Bronchial epithelial cell (primary cell): ENCODE measurements at places on chromosomes 16 and 17. TPM values are rescaled to one million over a fixed set of nuclear protein-coding genes. Genes with fewer than 3 reads are reported as not detected.

- DNase-seq = peak; percentile 22
Observed at GRCh38 chr17:46191322-46192188, 1.7 kb downstream of the KANSL1 start.

DNA sequence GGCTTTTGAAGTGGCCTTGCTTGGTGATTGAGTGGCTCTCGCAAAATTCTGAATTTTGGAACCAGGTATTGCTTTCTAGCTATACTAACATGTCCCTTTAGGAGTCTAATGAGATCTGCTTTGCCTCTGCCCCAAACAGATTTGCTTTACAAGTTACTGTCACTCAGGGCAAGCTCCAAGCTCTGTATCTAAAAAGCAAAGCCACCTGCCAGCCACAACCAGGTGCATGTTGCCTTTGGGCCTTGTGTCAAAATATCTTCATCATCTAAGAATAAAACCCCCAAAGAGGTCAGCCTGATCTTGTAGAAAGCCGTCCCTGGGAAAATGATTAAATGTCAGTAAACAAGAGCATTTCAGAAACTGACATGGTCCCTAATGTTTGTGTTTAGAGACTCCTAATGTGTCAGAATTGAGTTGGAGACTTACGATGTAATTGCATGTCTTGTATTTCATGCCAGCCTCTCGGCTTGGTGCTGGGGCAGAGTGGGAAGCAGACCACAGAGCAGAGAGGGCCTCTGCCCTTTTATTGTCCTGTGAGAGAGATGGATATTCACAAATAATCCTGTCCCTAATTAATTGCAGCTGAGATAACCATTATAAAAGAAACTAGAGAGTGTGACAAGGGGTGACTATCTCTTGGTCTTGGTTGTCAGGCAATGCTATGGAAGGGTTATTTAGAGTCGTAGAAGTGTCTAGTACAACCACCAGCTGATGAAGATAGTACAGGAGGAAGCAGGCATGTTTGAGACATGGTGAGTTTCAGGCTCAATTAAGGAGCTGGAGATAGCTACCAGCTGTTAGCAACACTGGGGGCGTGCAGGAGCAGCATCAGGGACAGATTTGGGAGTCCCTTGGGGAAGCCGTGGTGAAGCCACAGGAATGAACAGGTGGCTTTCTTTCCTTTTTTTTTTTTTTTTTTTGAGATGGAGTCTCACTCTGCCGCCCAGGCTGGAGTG, 90.7 kb downstream of the PITPNC1 start:
- no peak for DNase-seq

CSH1 gene
- not detected in 2 replicates for total RNA-seq

DNA sequence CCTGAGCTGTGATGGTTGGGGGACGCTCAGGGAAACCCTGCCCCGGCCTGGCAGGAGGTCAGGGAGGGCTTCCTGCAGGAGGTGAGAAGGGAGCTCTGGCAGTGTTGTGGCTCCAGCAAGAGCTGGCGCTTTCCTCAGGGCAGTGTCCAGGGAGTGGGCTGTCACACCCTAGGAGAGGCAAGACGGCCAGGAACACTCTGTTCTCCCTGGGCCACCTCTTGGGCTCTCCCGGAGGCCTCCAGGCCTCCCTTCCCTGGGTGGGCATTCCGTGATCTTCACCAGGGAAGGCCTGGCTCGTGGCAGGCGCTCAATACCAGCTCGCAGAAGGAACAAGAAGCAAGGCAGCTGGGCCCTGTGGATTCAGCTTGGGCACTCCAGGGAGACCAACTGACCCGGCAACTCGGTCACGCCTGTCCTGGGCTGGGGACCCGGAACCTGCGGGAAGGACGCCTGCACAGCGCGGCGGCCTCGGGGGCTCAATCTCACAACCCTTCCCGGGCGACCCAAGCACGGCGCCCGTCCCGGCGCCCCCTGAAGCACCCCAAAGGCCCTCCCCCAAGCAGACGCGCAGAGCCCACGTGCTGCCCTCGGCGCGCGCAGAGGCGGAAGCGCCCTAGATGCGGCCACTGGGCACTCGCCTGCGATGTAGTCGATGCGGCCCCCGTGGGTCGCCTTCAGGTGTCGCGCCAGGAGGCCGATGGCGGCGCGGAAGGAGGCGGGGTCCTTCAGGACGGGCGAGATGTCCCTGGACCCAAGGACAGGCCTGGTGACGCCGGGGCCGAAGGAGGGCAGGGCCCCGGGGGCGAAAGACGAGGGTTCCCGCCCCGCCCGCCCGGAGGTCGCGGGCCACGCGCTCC, 588 bp downstream of the APRT start:
- peak; percentile 36 for DNase-seq

C16orf96 gene
- not detected in 2 replicates for total RNA-seq

DNA sequence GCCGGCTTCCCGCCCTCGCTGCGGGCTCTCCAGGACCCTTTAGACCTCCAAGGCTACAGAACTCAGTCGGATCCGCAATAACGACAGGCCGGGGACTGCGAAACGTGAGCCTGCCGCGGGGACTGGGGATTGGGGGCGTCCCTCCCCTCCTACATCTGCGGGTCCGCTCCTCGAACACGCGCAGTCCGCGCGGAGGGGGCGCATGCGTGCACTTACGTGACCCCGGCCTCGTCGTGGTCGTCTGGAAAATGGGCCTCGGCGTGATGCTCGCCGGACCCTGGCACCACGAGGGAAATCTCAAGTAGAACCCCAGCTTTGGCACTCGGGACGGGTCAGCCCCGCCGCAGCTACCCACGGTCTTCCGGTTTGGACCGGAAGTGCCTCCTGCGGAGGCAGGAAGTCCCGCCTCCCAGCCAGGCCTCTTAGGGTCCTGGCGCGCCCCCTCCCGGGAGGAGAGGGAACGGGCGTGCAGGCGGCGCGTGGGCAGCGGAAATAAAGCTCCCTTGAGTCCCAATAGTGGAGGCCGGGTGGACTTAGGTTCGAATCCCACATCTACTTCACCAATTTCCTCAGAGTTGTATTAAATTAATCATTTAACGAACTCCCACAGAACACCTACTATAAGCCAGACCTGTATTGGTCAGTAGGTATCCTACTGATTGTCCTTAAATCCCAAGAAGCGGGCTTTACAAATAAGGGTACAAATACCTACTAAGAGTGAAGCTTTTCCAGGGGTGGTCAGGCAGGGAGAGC, at the start of gene TAF1C:
TAF1C (minus strand) TSS at position 373 of the 753 bp plus-strand sequence. CDS start 2,069 bp downstream, outside the sequence.
- peak; percentile 84 for DNase-seq

- no peak for DNase-seq
Observed at GRCh38 chr16:90020260-90020837, 1.1 kb upstream of the DBNDD1 start.

G6PC1 gene
- not detected in 2 replicates for total RNA-seq

DNA sequence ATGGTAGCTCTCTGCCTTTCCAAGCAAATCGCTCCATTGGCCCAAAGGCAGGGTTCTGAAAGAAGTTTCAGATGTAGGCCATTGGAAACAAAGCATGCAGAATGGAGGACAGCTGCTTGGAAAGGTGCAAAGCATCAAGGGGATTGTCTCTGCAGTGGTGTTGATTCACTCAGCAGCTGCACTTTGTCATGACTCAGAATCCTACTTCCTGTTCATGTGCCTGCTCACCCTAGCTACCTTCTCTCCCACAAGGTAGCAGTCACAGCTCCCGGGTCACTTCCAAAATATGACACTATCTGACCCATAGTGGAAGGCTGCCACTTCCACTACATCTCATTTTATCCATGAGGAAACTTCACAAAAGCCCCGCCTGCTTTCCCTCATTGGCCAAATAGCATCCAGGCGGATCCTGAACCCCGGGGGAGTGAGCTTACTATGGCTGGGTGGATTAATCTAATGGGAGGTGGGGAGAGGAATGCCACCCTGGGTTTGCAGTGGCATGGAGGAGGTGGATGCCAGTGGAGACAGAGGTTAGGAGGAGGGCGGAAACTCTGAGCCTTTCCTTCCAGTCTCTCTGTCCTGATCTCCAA, 74.7 kb upstream of the NKD1 start:
- DNase-seq = peak; percentile 85

- no peak for DNase-seq
Observed at GRCh38 chr16:53991754-53992378, 287.9 kb downstream of the FTO start.

DNA sequence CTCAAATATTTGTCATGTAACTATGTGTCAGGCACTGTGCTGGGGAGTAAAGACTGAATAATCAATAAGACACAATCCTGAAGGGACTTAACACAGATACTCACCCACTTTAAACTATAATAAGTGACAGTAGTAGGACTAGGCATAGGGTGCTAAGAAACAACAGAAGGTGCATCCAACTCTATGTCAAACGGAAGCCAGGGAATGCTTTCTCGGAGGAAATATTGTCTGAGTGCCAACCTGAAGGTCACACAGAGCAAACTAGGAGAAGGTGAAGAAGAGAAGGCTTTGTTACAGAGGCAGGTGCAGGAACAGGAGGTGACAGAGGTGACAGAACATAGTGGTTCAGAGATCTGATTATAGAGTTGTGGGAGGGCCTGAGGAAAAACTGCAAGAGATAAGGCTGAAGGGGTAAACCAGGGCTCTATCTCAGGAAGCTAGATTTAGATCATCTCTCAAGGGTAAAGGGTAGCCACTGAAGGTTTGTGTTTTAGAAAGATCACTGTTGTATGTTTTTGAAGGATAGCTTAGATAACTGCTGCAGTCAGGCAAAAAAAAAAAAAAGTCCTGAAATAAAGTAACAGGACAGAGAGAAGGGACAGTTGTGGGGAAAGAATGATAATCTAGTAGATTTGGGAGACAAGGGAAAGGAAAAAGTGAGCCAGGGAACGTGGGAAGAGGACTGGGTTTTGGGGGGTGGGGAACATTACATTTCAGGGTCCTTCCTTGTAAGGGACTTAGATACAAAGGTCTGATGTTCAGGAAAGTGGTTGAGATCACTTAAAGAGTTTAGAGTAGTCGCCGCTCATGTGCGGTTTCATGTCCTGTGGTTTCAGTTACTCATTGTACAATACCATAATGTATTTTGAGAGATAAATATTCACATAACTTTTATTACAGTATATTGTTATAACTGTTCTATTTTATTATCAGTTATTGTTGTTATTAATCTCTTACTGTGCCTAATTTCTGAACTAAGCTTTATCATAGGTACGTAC, 85.6 kb upstream of the NETO2 start:
- DNase-seq = no peak

DNA sequence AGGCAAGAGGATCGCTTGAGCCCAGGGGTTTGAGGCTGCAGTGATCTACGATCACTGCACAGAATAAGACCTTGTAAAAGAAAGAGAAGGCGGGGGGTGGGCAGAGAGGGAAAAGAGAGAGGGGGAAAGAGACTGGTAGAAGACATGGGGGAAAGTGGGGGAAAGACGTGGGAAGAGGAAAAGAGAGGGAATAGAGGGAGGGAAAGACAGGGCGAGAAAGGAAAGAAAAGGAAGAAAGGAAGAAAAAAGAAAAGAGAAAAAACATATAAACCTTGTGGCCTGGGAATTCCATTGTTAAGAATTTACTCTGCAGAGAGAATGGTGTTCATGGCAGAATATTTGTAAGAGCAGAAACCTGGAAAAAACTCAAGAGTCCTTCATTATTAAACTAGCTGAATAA, 120.4 kb downstream of the RMI2 start:
- no peak for DNase-seq

DNA sequence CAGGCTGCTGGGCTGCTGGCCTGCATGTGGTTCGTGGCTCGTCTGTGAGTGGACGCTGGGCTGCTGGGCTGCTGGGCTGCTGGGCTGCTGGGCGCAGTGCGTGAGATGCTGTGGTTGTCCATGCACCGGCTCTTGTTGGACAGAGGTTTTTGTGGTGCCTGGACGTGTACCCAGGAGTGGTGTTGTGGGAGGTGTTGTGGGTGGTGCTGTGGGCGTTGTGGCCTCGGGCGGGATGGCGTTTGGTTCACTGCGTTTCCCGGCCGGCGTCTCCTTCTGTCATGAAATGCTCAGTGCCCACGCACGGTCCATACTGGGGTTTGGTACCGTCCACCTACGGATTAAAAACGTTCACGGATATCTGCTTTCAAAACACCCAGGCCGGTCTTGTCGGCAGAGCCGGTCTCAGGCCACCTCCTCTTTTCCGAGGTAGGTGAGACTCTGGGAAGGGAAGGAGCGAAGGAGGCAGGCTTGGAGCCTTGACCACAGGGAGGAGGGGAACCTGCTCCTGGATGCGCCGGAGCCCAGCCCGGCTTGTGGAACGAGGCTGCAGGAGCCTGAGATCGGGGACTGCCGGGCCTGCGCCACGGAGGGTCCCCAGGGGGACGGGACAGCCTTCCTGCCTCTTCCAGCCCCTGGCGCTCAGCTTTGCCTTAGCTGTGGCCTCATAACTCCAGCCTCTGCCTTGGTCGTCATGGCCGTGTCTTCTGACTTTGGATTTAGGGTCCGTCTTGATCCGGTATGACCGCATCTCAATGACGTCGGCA, 29.8 kb upstream of the GNG13 start:
- DNase-seq = no peak

DNA sequence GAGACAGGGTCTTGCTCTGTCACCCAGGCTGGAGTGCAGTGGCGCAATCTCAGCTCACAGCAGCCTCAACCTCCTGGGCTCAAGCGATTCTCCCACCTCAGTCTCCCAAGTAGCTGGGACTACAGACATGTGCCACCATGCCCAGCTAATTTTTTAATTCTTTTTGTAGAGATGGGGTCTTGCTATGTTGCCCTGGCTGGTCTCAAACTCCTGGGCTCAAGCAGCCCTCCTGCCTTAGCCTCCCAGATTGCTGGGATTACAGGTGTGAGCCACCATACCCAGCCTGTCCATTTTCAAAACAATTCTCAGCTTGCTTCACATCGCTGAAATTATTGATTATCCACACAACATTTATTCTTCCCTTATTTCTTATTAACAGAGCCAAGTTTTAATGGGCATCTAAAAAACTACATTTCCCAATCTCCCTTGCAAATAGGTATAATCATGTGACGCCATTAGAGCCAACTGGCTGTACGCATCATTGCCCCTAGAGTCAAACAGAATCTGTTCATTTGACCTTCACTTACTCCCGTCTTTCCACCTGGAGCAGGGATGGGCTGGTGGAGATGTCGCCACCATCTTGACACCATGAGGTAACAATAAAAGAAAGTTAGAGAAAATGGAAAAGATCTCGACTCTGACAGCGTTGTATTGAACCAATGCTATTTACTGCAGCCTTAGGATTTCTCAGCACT, 148.0 kb upstream of the FOXF1 start:
- DNase-seq = no peak
